CD4-positive, alpha-beta T cell treated with Interleukin-6 for 4 hours (primary cell): ENCODE measurements at places on chromosomes 2 and 18.

DNA sequence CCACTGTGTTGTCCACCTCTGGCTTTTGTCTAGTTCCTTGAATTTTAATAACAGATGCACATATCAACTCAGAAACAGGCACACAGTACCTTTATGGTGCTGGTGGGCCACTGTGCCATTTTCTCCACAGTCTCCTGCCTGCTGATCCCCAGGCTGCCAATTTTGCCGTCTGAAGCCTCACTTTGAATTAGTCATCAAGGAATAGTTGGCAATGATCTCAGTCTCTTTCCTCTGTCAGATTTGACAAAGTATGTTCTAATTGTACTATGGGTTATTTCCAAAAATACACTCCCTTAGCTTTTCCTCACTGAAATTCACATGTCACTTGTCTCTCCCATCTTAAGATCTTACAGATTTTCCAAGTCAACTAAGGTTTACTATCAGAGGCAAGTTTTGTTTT is 140.7 kb downstream of the ZNF516 start:
- no peak for DNase-seq

DNA sequence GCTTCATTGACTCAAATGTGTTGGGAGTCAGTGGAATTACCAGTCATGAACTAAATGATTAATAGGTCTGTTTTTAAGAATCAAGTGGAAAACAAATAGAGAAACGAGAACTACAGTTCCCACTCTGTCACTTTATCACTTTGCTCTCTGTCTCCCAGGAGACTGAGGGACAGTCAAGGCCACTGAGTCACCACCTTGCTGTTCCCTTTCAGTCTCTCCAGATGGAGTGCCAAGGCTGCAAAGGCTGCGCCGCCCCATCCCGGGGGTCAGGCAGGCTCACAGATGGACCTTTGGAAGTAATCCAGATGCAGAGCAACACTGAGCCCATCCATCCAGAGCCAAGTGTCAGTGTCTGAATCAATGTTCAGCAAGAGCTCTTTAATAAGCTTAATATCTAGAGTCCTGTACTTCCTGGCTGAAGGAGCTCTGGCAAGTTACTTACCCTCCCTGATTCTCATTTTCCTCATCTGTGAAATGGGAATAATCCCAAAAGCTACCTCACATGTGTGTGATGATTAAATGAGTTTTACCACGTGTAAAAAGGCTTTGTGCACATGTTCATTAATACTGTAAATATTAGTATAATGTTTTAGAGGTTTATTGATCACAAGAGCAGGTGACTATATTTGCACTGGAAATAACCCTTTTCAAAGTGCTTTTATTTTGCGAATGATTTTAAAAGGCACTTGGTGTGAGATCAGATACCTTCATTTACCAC is 43.0 kb upstream of the EFEMP1 start:
- DNase-seq: no peak

DNA sequence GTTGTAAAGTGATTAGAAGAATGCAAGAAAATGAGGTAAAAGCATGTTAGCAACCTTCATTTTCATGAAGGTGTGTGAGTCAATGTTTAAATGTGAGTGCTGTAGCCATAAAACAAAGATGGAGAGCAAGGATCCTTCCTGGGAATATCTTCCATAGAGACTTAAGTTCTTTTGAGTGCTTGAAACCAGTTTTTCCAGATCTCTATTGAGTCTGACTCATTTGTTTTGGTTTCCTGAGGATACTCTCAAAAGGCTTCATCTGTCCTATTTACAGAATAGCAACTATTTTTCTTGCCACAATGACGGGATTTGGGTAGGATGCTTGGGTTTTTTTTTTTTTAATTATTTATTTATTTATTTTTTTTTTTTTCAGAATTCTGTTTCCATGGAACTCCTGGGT is 45.9 kb upstream of the ASB1 start:
- DNase-seq: no peak

DNA sequence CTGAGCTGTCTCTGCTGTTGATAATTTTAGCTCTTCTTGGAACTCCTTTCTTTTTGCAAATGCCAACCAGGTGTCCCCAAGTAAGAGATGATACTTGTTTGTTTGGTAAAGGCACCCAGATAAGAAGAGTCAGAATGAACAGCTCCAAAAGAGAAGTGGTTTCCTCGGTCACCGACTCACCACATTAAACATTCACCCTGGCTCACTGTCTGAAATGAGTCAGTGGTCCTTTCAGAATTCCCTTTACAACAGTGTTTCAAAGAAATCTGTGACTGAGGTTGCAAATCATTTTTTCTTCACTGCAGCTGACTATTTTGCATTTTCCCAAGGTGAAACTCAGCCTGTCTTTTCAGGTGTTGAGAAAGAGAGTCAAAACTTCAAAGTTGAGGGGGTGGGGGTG is 16.2 kb upstream of the CXCR4 start:
- peak; percentile 75 for DNase-seq

DNA sequence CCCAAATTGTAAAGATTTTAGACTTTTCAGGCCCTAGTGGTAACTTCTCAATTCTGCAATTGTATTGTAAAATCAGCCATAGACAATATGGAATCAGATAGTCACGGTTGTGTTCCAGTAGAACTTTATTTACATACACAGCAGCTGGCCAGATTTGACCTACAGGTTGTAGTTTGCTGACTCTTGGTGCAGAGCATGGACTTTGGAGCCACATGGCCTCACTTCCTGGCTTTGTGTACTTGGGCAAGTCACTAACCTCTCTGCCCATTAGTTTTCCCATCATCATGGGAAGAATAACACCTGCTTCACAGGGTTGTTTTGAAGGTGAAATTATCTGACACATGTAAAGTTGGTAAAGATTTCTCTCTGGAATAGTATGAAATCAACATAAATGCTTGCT is 147.6 kb downstream of the TMEM200C start:
- DNase-seq: no peak

DNA sequence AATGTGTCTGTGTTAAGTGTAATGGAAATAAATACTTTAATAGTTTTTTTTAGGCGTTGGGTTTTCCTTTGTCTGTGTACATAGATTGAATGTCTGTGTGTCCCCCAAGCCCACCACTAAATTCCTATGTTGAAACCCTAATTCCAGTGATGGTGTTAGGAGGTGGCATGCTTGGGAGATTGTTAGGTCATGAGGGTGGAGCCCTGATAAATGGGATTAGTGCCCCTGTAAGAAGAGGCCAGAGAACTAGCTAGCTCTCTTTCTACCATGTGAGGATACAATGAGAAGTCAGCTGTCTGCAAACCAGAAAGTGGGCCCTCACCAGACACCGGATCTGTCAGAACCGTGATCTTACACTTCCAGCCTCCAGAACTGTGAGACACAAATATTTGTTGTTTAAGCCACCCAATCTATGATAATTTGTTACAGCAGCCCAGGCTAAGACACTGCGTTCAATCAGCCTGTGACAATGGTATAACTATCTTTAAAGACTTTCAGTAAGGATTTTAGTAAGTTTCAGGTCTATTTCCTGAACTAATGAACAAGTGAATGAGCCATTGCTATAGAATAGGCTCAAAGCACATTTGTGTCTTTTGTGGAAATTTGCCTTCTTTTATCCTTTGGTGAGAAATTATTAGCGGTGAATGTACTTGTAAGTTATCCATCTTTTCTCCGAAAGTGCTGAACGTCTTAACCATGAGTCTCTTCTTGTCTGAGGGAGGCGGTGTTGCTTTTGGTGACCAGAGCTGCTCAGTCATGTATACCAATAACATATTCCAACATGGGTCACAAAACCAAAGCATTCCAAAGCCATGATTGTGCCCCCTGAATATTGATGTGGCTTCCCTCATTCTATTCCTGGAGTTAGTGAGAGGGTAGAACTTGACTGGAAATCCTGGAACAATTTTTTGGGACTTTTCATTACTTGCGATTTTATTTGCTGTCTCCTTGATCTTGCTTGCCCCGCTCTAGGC is 29.6 kb upstream of the IL1R1 start:
- DNase-seq: no peak

GRCh38 chr18:62372156-62372555 is 47.0 kb downstream of the TNFRSF11A start:
- no peak for DNase-seq

DNA sequence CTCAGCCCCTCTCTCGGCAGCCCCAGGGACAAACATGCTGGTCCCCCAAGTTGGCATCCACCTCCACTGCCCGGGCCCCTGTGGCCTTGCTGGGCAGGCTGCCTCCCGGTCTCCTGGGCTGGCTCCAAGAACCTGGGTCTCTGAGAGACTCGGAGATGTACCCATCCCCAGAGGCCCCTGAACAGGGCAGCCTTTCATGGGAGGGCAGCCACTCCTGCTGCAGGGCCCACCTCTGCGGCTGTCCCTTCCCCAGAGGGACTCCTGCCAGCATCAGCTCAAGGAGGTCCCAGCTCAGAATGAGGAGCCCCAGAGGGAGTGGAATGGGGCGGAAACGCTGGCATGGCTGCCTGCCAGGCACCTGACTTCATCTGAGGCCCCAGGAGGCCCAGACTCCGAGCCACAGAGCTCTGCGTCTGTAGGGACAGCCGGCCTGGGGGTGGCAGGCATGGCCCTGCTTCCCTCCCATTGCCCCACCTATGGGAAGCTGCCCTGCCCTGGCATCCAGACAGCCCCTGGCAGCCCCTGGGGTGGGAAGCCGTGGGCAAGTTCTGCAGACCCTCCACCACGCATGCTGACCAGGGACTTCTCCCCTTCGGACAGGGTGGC is 857 bp upstream of the CROCC2 start:
- DNase-seq: no peak

DNA sequence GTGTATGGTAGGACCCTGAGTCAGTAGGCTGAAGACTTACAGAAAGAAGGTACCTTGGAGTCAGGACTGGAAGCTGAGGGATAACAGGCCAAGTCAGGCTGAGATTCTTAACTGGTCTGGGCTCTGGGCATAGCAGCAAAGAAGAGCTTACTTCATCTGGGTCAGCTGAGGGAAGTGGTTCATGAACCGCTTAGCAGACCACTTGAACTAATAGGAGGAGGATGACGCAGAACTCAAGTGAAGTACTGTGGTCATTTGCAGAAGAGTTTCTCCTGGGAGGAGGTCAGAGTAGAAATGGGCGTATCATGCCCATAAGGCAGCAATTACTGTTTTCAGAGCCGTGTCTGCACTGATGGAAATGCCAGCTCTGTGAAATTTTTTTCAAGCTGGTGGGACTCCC is 164.5 kb downstream of the LCLAT1 start:
- no peak for DNase-seq

DNA sequence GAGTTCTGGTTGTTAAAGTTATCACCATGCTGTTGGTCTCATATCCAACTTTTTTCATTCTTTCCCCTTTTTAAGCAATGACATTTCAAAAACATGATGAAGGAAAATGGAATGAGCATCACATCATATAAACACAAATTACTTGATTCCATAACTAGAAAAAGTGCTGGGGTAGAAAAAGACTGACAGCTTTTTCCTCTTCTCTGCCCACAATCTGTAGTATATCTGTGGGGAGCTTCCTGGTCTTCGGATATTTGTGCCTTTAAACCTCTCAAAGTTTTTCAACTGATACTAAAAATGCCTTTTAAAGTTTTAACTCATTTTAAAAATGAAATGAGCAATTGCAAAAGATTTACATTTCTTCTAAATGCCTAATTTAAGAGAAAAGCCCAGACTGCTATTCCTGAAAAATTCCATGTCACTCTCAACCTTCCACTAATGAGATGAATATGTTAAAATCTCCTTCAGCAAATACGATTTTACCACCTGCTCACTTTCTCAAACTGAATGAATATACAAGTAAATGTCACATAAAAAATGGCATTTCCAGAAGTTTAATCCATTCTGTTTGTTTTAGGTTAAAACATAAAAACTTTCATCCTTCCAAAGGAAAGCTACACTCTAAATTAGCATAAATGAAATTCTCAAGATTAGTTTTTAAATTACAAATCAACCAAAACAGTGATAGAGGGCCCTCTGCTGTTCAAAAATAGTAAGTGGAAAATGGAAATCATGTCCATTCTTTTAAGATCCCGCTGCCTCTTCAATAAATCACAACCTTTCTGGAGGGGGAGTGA is 2.1 kb downstream of the DNAH7 start:
- DNase-seq: no peak

DNA sequence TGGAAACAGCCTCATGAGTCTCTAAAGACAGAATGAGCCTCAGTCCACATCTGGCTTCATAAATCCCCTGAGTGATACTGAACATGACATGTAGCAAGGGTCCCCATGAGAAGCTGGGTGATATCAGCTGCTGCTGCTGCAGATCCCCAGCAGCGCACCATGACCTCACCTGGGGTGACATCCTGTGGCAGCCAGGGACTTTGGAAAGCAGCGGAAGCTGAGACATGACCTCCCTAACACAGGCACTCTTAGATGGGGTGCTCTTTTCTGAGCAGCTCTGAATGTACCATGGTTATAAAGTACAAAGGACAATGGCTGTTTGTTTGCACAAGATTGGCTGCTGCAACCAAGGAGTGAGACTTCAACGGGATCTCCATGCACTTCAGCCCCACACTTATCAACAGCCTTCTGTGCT is 74.7 kb upstream of the TMEM200C start:
- DNase-seq: no peak

DNA sequence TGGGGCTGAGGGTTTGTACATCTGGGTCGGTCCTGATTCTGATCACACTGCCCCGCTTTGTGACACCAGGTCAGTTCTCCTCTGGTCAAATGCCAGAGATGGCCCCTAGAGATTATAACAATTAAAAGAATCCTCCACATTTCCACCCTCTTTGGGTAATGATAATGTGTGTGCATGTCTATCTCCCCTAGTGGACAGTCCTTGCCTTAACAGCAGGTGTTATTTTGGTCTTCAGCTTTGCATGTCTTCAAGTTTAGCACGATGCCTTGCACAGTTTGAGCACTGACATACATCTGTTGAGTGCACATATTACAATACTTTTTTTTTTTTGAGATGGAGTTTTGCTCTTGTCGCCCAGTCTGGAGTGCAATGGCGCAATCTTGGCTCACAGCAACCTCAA is 25.7 kb upstream of the COX7A2L start:
- no peak for DNase-seq

DNA sequence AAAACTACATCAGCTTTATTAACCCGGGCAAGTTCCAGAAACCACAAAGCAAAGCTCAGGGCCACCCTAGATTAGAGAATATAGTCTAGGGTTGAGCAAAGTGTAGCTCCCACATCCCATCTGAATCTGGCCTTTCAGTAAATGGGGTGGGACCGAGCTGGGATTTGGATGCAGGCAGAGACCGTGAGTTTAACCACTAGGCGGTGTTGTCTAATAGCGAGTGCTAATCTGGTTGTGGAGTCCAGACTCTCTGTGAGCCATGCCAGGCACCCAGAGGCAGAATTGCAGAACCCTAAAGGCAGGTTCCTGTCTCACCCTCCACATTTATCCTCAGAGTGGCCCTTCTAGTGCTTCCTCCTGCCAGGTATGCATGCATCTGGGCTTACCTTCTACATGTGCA is 435.9 kb downstream of the TSN start:
- no peak for DNase-seq

GRCh38 chr18:46341986-46342525 is 237.9 kb downstream of the HAUS1 start:
- DNase-seq: no peak
